ENCODE measurements at places on chromosomes 7 and 10. TPM values are rescaled to one million over a fixed set of nuclear protein-coding genes. Genes with fewer than 3 reads are reported as not detected.

- no peak for DNase-seq
Observed at GRCh38 chr10:58179238-58179637, 88.5 kb downstream of the IPMK start.

DNA sequence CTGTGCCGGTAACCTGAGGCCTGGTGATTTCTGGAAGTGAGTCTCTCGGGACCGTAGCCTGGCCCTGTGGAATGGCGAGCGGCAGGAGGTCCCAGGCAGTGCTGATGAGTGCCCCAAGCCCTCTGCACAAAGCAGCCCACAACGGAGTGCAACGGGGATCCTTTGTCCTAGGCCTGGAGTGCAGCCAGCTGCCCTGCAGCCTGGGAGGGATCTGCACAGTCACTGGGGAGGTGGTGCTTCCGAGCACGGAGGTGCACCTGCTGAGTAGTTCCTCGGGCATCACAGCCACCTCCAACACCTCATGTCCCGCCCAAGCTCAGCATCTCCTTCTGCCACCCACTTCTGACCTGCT is 162.8 kb upstream of the ZMIZ1 start:
- DNase-seq: no peak

DNA sequence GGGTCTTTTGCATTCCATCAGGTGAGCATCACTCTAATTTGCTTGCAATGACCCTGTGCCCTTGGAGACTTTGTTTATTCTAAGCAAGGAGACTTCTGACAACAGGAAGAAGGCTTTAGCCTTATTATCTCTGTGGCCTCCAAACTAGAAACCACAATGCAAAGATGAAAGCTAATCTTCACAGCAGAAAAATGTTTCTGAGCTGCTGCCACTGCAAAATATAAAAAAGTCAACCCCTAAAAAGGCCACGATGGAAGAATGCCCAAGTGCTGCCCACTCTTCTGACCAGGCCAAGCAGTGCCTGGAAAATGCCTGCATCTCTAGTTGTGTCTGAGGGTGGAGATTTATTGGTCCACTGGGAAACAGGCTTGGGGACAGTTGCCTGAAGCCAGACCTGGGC is 299.9 kb downstream of the C7orf25 start:
- DNase-seq: no peak

DNA sequence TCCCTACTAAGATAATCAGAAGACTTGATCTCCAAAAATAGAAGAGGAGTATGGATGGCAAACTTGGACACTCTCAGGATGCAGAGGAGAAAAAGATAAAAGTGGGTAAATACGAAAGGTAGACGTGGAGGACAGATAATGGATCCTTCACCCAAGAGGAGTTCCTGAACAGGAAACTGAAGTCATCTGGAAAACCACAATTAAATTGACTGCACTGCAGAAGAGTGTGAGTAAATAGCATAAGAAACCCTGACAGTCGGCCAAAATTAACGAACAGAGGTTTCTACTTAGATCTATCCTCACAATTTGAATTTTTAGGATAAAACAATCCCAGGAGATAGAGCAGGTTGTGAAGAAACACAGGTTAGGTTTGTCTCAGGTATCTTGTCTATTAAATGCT is 70.5 kb downstream of the SDK1 start:
- DNase-seq: no peak

DNA sequence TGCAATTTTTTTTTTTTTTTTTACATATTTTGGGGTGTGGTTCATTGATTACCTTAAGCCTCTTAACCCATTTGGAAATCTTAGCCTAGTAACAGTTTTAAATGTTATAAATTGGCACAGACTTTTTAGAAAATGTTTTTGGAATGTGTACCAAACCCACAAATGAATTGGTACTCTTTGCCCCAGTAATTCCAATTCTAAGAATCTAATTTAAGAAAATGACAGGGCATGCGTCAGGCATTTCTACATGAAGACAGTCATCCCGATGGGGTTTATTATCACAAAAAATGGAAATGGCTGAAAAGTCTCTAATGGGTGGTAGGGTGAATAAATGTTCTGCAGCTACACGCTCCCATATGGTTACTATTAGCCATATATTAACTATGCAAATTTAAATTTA is 54.9 kb downstream of the ITIH5 start:
- DNase-seq: no peak

- no peak for DNase-seq
Observed at GRCh38 chr7:69723663-69724062, 125.4 kb downstream of the AUTS2 start.

DNA sequence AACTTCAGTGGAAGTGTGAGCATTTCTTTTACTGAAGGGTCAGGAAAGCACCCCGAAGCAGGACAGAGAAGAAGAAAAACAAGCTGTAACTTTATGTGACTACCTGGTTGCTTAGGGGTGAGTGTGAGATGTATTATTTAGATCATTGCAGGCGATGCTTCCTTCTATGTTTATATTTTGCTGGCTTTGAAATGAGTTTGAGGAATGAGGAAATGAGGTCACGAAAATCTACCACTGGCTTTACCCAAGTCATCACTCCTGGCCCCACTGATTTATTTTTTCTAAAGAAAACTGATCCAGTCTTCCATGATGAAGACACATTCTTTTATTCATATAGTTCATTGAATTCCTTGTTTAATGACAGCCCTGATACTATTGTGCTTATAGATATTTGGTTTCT is 716.6 kb upstream of the FZD8 start:
- DNase-seq: no peak

DNA sequence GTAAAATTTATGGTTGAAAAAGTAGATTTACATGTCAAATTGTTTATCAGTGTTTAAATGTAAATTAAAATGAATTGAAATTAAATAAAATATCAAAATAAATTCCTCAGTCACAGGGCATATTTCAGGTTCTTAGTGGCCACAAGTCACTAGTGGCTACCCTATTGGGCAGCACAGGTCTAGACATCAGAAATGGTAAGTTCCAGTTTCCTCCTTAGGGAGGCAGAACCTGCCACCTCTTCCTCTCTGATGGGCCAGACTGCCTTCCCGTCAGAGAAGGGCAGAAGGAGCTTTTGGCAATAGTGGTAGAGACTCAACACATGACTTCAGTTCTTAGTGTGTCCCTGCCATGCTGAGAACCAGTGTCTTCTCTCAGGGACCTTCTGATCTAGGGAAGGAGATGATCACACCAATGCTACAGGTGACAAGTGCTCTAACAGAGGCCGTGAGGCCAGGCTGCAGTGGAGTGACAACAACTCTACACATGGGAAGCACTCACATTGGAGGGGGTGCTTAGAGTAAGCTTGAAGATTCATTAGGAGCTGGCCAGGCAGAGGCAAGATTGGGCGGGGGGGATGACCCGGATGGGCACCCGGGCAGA is 14.4 kb upstream of the PCBD1 start:
- peak; percentile 20 for DNase-seq

- peak; percentile 28 for DNase-seq
Observed at GRCh38 chr10:16653224-16653623, 131.5 kb upstream of the C1QL3 start.

GRCh38 chr7:64551375-64552142 is 11.3 kb downstream of the ZNF680 start:
- DNase-seq: no peak

- DNase-seq: no peak
Observed at GRCh38 chr10:102227050-102227449, 951 bp downstream of the ELOVL3 start.

DNA sequence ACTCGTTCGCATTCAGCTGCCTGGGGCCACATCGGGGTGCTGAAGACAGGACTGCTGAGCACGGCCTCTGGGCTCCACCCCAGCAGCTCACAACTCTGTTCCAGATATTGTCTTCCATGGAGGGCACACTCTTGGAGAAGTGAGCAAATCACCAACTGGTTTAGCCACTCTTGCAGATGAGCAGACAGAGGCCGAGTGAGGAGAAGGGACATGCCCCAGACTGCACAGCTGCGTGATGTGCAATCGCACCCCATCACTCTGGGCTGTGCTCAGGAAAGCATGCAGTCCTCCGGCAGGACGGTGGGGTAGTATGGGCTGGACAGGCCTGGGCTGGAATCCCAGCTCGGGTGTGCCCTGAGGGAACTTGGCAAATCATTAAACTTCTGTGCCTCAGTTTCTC is 111.6 kb downstream of the FAM53B start:
- DNase-seq: no peak

GRCh38 chr7:2796358-2797352 is 47.5 kb downstream of the GNA12 start:
- DNase-seq: no peak

- peak; percentile 26 for DNase-seq
Observed at GRCh38 chr7:26813432-26813831, 51.0 kb downstream of the SKAP2 start.

- DNase-seq: no peak
Observed at GRCh38 chr7:91251877-91252276, 12.4 kb upstream of the FZD1 start.

DNA sequence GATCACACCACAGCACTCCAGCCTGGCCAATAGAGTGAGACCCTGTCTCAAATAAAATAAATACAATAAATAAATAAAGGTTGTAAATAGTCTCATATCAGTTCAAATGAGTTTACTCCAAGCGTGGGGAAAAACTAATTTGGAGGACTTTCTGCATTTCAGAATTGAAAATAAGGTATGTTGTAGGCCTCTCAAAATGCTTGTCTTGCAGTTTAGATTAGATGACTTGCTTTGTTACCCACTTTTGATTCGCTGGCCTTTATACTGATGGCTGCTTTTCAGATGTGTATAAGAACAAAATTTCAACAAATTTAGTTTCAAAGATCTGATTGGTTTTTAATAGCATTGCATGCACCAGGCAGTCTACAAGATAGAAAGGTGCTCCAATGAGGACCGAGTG is 2.2 kb upstream of the C10orf143 start:
- no peak for DNase-seq

- DNase-seq: no peak
Observed at GRCh38 chr7:26937306-26937705, 72.9 kb upstream of the SKAP2 start.

GRCh38 chr10:119210633-119211032 is 3.3 kb downstream of the GRK5 start:
- no peak for DNase-seq

- no peak for DNase-seq
Observed at GRCh38 chr10:114881417-114881816, 56.6 kb upstream of the TRUB1 start.

- peak; percentile 25 for DNase-seq
Observed at GRCh38 chr10:119104654-119105015, 722 bp downstream of the DENND10 start.

DNA sequence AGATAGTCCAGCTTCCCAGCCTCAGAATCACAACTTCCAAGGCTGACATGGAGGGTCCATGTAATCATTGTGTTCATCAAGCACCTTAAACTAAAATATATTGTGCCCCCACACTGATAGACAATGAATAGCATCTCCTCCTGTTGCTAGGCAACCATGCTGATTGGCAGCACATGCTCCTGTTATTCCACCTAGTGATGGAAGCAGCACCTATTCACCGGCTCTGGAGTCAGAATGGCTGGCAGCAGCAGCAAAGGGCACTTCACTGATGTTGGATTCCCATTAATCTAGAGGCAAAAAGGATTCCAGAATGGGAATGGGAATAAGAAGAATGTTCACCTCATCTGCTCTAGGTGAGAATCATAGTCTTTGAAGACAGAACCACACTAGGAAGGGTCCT is 55.0 kb downstream of the RELN start:
- no peak for DNase-seq

DNA sequence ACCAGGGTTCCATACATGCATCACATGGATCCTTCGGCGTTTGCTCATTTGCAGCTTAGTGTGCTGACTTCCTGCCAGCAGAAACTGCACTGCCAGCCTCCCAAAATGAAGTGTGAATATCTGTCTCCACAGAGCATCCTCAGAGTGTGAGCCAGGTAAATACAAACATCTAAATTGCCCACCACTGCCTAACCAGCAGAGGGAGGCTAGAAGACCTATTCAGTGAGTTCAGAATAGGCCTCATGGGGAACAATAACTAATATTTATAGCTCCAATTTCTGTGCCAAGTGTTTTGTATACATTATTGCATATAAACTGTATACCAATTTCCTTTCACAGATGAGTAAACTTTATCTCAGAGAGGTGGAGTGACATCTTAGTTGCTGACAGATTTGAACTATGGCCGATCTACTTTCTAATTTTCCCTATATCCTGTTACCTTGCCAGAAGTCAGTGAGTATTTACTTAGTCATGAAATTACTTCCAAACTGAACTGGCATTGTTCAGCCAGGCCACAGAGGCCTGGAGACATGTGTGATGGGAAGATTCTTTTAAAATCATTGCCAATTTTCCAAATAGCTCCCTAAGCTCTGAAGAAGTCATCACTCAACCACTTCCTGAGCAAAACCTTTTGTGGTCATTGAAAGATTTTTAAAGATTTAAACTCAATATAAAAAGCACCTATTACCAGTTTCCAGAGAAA is 926.5 kb upstream of the GHITM start:
- DNase-seq: no peak

GRCh38 chr7:18210377-18210776 is 182.7 kb upstream of the PRPS1L1 start:
- no peak for DNase-seq

DNA sequence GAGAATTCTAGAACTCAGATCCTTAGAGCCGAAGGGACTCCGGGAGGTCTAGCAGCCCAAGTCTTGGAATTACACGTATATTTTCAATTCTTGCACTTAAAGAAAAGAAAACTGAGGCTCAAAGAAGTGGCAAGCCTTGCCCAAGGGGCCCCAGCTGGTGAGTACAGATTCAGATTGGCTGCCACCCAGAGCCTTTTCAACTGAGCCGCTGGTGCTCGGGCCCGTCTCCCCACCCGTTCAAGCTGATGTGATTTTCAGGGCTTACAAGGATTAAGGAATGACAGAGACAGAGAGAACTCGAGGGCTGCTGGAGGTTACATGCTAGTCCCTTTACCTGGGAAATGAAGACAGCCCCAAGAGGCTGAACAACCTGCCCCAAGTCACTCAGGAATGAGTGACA is 117.8 kb downstream of the ABLIM1 start:
- no peak for DNase-seq

- DNase-seq: no peak
Observed at GRCh38 chr10:116056445-116057293, 216.3 kb downstream of the GFRA1 start.

DNA sequence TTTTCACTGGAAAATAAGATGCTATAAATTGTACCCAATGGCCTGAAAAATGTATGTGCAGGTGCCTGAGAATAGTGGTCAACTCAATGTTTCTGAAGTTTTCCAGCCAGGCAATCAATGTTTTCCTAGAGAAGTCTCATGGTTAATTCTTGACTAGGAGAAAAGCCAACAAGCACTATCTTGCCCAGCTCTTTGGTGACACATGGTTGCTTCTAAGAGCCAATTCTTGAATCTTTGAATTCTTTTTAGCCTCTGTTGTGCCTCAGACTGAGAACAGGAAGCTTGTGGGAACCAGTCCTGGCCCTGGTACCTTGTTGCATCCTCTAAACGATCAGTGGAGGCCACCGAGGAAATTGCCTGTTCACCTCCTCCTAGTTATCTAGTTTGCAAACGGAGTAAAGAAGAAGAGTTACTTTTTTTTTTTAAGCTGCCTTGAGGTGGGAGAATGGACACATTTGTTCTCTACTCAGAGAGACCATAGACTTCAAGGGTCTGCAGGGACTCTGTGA is 144.0 kb upstream of the MKLN1 start:
- no peak for DNase-seq

Gene GSAP
- 11.1 TPM for total RNA-seq

Gene ITPRIP
- total RNA-seq: 10.3 TPM

Gene GAD2
- total RNA-seq: not detected

Gene DHTKD1
- total RNA-seq: 17.8 TPM

Gene SYT15B
- not detected for total RNA-seq

Gene COPS6
- 75.2 TPM for total RNA-seq

Gene PLXDC2
- not detected for total RNA-seq

Gene PILRA
- total RNA-seq: 0.48 TPM

Gene ARID5B
- total RNA-seq: 17.1 TPM

Gene MMRN2
- 0.08 TPM for total RNA-seq

Gene CTAGE4
- not detected for total RNA-seq

Gene PRSS58
- not detected for total RNA-seq

Gene DPCD
- total RNA-seq: 15.5 TPM

Gene PLPP4
- total RNA-seq: 4.0 TPM

Gene TMEM236
- total RNA-seq: 0.03 TPM
